EL (cell line): ENCODE measurements at places on chromosomes 12 and 14.

- no peak for DNase-seq
These were observed 17.9 kb downstream of the FAM181A start for GRCh38 chr14:93945070-93945399.

- DNase-seq, result peak; percentile 54
These were observed 544 bp downstream of the ABCD4 start for GRCh38 chr14:74302152-74302628.

DNA sequence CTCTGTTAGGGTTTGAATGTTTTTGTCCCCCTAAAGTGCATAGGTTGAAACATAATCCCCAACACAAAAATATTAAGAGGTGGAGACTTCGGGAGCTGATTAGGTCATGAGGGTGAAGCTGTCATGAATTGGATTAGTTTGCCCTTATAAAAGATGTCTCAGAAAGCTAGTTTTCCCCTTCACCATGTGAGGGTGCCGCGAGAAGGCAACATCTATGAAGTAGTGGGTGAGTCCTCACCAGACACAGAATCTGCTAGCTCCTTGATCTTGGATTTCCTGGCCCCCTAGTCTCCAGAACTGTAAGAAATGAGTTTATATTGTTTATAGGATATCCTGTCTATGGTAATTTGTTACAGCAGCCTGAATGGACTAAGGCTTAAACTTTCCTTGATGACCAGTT is 301.5 kb upstream of the ATP2B1 start:
- peak; percentile 43 for DNase-seq

DNA sequence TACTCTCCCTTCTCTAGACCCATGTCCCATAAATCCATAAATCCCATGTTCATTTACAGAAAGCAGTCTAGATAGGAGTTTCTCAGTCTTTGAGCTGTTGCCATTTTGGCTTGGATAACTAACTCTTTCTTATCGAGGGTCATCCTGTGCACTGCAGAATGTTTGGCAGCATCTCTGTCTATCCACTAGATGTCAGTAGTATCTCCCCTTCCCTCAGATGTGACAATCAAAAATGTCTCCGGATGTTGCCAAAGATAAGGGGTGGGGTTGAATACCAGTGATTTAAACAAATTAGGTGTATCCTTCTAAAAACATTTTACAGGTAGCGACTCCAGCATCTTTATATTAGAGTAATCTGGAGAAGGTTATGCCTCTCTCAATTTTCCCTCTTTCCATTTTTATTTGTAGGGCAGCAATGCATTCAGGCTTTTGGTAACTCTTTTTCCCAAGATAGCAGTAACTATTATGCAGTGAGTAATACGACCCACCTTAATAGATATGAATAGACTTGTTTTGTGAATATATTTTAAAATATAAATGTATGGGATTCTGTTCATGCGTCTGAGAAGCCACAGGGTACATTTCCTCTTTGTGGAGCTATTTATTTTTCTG is 100.7 kb downstream of the LRRK2 start:
- DNase-seq, result peak; percentile 34

DNA sequence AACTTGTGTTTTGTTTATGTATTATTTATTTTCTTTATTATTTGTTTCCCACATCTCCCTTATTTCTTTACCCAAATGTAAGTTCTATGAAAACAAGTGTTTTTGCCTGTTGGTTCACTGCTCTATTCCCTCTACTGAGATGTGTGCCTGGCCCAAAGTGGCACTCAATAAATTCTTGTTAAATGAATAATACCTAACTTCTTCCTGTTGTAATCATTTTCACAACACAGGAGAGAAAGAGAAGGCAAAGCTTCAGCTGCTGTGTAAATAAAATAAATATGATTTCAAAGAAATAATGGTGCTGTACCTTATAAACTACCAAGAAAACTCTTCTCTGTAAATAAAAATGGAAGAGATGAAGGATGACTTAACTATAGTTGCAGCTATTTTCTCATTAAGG is 116.2 kb downstream of the TRHDE start:
- DNase-seq, result peak; percentile 16

DNA sequence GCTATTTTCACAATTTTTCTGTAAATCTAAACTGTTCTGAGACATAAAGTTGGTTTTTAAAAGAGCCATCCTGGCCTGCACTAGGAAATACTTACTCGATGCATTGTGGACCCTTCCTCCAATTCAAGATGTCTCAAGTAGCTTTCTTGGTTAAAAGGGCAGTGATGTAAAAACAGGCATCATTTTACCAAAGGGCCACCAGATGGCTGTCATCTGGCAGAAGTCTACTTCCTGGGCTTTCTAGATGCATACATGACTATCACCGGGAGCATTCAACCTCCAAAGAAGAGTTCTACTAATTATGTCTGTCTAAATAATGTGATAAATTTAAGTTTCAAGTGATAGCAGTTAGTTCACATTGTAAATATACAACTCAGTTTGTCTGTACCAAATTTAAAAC is 96.8 kb upstream of the FRMD6 start:
- peak; percentile 79 for DNase-seq

DNA sequence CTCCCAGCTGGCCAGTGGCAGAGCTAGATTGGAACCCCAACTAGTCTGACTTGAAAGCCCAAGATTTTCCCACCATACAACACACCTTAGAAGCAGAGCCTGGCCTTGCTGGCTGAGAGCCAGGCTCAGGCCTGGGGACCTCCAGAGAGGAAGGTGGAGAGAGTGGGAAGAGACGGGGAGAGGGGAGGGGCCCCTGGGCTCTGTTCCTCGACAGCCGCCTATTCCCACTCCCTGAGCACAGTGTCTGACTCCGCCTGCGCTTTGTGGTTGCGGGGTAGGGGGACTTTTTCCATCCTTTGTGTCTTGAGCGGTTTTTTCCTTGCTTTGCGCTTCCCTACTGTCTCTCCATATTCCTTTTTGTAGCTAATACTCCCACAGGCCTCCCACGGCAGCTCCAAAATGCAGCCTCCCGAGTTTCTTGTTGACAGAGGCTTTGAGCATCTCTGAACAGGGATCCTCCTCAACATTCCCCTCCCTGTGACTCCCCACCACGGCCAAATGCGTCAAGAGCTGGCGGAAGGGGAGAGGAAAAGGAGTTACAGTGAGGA is 4.0 kb upstream of the KCNH3 start:
- no peak for DNase-seq

DNA sequence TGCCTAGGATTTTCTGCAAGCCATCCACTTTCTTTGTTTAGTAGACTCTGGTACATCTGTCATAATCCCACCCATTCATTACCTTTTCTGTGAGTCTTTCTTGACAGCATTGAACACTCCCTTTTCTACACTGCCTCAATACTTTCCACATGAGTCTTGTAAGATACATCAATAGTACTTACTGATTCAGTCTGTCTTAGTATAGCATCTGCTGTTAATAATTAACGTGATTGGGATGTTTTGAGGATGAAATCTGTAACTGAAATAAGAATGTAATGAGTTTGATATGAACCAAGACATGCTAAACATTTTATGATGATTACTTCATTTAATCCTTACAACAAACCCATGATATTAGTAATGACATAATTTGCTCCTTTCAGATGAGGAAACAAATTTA is 196.2 kb upstream of the FOXG1 start:
- DNase-seq, result no peak
